Activated CD4-positive, alpha-beta T cell treated with anti-CD3 and anti-CD28 coated beads, Interleukin-2, amount 10 ng/mL, durations not matched to agents 7 days and 5 days (primary cell): ENCODE measurements at places on chromosomes 3 and 15.

DNA sequence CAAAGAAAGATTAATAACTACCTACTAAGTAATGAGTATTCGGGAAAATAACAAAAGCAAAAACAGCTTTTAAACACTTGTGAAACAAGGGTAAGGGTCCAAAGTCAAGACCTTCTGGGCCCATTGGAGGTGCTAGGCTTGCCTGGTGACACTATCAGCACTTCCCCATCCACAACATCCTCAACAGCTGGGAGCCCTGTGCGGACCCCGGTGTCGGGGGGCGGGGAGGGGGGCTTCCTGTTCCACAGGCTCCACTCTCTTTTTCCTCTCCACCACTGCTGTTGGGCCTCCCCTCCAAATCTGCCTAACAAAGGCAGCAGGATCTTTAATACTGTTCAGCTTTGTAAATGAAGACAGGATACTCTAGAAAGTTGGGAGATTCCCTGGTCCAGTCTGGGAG, 21.6 kb downstream of the NGRN start:
- no peak for DNase-seq

- no peak for DNase-seq
Observed at GRCh38 chr3:37348736-37349396, 174.5 kb upstream of the LRRFIP2 start.

DNA sequence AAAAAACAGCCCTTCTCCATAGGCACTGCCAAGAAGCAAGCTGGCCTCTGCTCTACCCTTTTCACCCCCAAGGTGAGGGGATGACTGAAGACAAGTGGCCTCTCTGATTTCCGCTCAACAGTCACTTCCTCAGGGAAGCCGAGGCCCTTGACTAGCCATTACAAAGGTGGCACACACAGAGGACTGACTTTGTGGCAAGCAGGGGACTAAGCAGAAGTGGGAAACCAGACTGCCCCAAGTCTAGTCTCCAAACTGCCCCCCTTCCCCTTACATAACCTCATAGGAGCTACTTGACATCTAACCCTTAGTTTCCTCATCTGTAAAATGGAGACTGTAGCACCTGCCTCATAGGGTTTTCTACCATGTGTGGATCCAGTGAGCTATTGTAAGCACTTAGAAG, 118.9 kb downstream of the FOXP1 start:
- DNase-seq, result no peak

- DNase-seq, result peak; percentile 45
Observed at GRCh38 chr3:53938645-53939044, 47.0 kb upstream of the SELENOK start.

DNA sequence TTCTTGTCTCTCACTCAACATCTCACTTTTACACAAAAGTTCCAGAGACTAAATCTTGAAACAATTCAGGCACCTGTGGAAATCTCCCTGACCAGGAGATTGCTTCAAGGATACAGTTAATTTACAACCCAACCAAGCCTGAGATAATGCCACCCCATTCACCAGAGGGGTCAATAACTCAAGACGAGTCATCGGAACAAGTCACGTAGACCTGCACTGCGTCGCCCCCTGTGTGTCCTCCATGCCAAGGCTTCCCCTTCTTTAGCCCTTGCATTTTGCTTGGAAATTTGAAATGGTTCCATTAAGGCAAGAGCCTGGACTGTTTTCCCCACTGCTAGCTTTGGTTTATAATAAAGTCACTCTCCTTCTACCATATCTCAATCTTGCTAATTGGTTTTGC, 129.0 kb upstream of the NEO1 start:
- DNase-seq, result no peak

GRCh38 chr3:32972482-32973146, 21.2 kb downstream of the CCR4 start:
- no peak for DNase-seq
